ENCODE measurements at places on chromosomes 4 and X.

DNA sequence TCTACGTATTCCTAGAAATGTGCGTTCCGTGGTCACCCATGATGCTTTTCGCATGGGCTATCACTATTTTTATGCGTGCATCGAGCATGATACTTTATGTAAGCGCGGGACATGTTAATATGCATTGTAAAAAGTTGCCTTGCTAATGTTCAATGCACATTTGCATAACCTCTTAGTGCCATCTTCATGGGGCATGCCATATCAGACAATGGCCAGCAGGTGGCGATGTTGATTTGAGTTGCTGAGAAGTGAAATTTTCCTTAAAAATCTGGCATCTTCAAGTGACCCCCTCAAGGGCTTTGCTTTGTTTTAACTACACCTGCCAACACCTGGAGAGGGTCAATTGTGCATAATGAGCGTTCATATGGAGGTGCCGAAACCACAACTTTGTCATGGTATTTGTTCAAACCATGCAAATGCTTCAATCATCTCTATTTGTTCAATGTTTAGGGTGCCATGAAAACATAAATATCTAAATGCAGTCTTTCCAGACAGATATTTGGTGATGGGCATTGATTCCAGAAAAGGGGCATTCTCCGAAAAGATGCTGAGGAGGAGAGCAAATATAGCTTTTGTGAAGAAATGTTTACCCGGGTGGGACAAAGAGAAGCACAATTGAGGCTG, 833.9 kb upstream of the PRKX start:
- DNase-seq, result peak; percentile 2

DNA sequence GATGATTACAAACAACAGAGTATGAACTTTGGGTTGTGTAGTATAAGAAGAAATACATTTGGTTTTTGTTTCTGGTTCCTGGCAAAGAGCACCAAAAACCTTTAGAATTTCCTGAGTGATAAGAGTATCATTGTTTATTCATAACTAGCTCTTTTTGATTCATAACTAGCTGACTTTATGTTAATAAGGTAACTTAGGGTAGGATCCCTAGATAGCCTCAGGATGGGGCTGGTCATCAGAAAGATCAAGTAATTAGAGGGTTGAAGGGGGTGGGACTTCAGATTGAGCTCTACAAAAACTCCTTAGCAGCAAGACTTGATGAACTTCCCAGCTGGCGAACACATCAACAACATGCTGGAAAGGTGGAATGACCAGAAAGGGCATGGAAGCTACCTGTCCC, 166.5 kb downstream of the SCFD2 start:
- DNase-seq, result no peak

DNA sequence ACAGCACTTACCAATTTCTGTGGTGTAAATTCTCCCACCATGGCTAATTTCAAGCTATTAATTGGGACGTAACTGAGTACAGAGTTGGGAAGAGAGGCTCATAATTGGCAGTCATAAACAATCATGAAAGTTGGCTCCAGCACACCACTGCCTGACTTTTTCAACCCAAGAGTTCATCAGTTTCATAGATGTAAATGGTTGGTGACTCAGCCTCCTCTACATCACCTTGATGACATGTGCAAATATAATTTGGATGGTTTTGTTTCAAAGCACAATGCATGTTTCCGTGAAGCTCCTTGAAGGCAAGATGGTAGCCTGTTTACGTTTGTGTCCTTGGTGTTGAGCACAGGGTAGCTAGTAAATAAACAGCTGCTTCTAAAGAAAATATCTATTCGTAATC, 235.1 kb downstream of the LDB2 start:
- no peak for DNase-seq

DNA sequence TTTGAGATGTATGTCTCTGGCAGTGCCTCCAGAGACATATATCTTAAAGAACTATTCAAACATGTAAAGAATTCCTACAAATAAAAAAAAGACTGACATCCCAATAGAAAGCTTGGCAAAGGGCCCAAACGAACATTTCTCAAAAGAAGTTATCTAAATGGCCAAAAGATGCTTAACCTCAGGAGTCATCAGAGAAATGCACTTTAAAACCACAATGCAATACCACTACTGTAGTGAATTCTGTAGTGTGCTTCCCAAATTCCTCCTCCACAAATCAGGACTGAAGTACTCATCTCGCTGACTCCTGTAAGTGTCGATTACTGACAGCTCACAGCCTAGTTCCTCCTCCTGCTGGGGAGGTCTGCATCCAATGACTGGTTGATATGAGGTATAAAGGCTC, 129.0 kb upstream of the MAMLD1 start:
- DNase-seq, result no peak

GRCh38 chr4:99436976-99437722, 2.0 kb upstream of the ADH7 start:
- peak; percentile 89 for DNase-seq

GRCh38 chrX:134603806-134604700, 54.2 kb downstream of the PLAC1 start:
- peak; percentile 92 for DNase-seq

- DNase-seq, result peak; percentile 5
Observed at GRCh38 chrX:119871245-119871598, 311 bp downstream of the RNF113A start.

GRCh38 chr4:833156-833555, 7.2 kb upstream of the CPLX1 start:
- no peak for DNase-seq

- DNase-seq, result peak; percentile 58
Observed at GRCh38 chr4:40587826-40588225, 41.8 kb downstream of the RBM47 start.

DNA sequence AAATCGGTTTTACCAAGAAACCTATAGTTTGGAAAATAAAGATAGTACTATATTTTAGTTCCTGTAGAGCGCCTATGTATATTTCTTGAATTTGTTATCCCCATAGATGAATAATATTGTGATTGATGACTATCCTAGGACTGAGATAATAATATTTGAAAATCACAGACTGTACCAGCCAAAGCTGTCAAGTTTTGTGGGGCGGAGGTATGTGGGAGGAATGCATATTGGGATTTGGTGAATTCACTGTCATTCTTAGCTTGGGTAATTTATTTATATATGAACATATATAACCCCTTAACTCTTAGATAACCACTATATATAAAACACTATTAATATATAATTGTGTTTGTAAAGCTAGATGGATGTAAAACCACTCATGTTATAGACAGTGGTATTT, 205.5 kb upstream of the ARSJ start:
- no peak for DNase-seq

GRCh38 chr4:40536032-40536431, 93.6 kb downstream of the RBM47 start:
- DNase-seq, result no peak

DNA sequence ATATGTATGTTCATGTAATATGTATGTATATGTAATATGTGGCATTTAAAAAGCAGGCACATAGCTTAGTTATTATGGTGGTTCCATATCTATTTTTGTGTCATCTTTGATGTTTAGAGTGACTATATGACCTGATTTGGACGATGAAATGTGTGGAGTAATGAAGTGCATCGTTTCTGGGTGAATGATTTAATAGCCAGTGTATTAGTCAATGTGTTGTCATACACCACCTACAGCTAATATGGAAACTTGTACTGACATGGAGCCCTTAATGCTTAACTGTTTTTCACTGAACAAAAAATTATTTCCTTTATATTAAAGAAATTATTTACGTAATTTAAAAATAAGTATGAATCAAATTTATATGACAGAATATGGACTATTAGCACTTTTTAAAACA, 292.3 kb upstream of the FSTL5 start:
- no peak for DNase-seq

DNA sequence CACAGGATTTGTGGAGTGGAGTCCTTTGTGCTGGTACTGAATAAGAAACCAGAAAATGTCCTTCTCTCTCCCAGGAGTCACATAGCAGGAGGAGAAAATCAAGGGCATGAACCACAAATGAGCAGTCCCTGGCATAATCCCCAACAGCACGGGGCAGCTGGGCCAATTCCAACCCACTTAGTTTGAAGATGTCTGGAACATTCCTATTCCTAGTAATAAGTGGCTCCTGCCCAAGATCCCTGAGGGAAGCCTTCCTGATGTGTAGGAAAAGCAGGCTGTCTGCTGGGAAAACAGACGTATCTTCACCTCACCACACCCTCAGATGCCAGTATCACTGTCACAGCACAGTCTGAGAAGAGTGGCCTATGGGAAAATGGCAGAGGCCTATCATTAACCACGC, 182.8 kb upstream of the MAP3K15 start:
- peak; percentile 74 for DNase-seq

DNA sequence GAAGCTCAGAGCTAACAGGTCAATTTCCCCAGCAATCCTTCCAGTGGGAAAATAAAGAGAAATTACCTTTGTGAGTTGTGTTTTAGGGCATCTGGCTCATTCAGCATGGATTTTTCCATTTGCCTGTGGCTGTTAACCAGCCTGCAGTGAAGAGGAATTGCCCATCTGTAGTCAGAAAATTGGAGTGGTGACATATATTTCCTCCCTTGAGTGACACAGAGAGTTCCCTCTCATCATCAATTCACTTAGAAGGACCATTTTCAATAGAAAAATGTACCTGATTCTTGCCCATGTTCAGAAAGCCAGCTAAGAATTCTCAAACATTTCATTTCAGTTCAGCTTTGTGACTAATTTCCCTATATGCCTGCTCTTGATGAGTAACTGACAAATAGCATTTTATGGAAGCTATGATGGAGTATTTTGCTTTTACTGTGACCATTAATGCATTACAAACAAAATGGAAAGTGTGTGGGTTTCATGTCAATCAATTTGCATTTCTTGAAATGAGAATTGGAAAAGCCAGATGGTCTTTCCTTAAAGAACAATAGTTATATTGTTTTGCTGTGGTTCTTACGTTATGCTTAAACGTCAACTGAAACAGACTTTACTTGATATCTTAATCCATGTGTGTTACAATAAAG, 155.8 kb downstream of the NWD2 start:
- no peak for DNase-seq

- DNase-seq, result no peak
Observed at GRCh38 chrX:123740006-123740405, 7.2 kb upstream of the THOC2 start.

DNA sequence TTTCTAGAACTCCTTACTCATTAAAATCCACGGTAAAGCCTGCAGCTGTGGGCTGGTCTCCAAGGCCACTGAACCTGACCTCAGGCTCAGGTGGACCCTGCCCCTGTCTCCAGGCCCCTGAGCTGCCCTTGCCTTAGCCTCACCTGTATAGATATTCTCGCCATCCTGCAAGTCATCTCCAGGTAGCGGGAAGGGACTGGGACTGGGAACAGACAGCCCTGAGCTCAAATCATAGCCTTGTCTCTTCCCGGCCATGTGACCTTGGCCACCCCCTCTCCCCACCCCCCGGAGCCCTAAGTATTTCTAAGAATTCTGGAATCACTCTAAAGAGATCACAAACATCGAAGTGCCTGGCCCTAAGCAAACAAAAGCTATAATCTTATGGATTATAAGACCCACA, 17.7 kb downstream of the ABLIM2 start:
- no peak for DNase-seq

DNA sequence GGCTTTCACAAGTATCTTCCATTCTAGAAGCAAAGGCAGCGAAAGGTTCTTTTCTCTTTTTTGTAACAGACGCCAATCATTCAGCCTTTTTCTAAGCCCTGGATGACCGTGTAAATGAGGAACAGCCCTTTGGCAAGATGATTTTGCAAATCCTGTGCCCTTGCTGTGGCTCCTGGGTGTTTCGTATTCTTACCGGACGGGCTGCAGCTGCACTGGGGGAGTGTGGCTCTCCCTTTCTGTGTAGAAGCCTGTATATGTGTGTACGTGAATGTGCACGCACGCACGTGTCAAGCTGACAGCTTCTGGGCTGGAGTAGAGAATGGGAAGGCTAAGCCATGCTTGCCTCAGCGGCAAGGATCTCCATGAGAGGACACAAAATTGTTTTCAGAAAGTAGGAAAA, 8.2 kb downstream of the GRPEL1 start:
- no peak for DNase-seq

DNA sequence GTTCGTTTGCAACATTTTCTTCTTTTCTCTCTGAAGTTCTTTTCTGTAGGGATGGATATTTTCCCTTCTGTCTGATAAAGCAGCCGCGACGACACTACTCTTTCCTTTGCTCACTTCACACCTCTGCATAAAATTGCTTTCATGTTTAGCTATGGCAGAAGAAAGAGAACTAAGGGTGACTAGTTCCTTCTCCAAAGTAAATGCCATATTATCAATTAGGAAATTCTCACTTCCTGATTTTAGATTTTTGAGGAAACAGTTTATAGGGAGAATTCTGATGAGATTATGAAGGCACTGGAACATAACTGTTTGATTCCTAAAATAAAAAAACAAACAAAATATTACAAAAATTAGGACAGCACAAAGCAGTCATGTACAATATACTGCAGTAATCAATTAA, 29.2 kb downstream of the FANCB start:
- no peak for DNase-seq

- DNase-seq, result no peak
Observed at GRCh38 chr4:64895031-64895430, 485.8 kb upstream of the TECRL start.

DNA sequence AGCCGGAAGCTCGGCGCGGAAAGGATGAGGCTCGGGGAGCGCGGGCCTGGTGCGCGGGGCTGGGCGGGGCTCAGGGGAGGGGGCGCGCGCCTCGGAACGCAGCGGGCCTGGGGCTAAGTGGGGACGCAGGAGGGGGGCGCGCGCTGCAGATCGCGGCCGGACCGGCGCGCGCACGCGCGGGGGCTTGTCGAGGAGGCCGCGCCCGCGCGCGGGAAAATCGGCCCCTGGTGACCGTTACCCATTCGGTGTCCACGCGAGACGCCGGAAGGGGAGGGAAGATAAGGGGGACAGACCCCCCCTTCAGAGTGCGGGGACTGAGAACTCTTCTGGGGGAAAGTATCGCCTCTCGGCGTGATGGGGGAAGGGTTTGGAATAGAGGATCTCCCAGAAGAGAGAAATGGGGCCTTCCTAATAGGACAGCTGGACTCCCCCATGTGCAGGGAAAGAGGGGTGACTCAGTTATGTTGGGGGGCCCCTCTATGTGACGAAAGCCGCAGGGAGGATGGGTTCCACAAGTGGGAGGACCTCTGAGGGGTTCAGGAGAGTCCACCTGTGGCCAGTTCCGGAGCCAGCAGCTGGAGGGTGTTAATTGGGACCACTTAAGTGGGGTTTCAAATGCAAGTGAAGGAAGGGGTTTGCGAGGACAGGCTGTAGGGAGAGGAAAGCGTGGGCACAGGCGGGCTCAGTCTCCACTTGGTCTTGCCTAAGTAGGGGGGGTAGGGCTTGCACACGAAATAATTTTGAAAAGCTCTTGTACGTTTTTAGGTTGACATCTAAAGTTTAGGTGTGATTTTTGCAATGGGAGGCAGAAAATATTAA, 584 bp downstream of the SUV39H1 start:
- DNase-seq, result peak; percentile 6

All from fibroblast of gingiva (primary cell).